ENCODE measurements at places on chromosomes 2 and 18. TPM values are rescaled to one million over a fixed set of nuclear protein-coding genes. Genes with fewer than 3 reads are reported as not detected.

DNA sequence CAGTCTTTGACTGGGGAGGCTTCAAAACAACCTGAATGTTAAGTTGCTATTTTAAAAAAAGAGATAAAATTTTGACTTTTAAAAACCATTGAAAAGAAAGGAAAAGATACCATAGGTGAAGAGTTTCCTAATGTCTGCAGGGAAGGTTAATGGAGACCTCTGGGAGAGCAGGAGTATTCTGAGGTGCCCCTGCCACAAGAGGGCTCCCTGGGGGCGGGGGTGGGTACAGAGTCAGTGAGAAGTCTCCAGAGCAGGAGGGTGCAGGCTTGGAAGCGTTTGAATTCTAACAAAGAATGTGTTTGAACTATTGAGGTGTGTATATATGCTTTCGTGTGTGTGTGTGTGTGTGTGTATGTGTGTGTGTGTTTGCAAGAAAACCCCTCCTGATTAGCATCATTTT lies 46.7 kb upstream of the ST6GAL2 start:
- H3K36me3 ChIP-seq = no peaks in the 10 kb centered on the region
- no peak overlapping the region for H3K4me3 ChIP-seq
- no peaks in the 10 kb centered on the region for H3K27me3 ChIP-seq

- DNase-seq = no peak
- H3K4me1 ChIP-seq = no peaks in the 10 kb centered on the region
- H3K27ac ChIP-seq = no peak overlapping the region
- H3K4me3 ChIP-seq = no peak overlapping the region
These were observed 22.5 kb upstream of the RAB27B start for GRCh38 chr18:54805571-54806334.

DNA sequence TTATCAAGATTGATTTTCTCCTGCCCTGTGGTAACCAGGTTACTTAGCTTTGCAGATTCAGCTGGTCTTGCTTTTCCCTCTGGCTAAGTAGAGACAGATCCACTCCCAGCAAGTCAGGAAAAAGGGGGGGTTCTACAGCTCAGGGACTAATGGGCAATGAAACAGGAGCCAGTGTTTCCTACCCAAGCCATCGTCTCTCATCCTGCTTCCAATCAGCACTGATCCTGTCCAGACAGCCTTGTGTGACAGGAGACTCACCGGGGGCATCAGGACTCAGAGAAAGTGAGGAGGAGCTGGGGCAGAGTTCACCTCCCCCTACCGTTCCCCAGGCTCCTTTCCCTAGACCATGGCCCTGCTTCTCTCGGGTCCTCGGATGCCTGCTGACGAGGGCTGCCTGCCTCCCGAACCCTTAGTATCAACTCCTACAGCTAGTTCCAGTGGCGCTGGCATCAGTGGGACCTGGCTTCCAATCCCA lies 307.6 kb downstream of the ALK start:
- DNase-seq = no peak
- H3K4me1 ChIP-seq = no peaks in the 10 kb centered on the region
- no peaks in the 10 kb centered on the region for H3K27me3 ChIP-seq
- H3K36me3 ChIP-seq = no peaks in the 10 kb centered on the region
- H3K27ac ChIP-seq = no peak overlapping the region
- no peak overlapping the region for H3K4me3 ChIP-seq

GRCh38 chr18:9136315-9137155 lies at the start of gene ANKRD12:
Gene ANKRD12, plus strand, starts transcription at chr18:9136781. Its CDS starts 45,652 bp downstream, at chr18:9182433.
- peak; percentile 93 for DNase-seq
- H3K36me3 ChIP-seq = peaks cover 29% of the 10 kb centered on the region
- H3K27me3 ChIP-seq = no peaks in the 10 kb centered on the region
- peak within 1 kb of the TSS; percentile 82 for H3K4me3 ChIP-seq

DNA sequence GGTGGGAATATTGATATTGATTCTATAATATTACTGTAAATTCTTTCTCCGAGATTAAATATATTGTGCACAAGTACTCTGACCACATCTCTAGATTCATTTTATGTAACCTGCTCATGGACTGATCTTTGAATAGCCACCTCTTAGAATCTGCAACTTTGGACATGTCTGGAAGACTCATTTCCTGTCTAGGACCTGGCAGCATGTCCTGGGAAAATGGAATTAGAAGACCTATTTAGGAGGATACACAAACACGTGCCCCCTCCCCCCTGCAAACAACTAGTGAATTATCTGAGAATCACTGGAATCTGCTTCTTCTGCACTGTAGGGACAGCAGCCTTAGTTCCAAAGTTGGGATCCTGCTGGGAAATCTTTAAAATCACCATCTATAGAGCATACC lies 94.1 kb downstream of the UBE2E3 start:
- H3K27me3 ChIP-seq = no peaks in the 10 kb centered on the region
- DNase-seq = no peak
- H3K4me1 ChIP-seq = no peaks in the 10 kb centered on the region
- H3K27ac ChIP-seq = no peak overlapping the region

DNA sequence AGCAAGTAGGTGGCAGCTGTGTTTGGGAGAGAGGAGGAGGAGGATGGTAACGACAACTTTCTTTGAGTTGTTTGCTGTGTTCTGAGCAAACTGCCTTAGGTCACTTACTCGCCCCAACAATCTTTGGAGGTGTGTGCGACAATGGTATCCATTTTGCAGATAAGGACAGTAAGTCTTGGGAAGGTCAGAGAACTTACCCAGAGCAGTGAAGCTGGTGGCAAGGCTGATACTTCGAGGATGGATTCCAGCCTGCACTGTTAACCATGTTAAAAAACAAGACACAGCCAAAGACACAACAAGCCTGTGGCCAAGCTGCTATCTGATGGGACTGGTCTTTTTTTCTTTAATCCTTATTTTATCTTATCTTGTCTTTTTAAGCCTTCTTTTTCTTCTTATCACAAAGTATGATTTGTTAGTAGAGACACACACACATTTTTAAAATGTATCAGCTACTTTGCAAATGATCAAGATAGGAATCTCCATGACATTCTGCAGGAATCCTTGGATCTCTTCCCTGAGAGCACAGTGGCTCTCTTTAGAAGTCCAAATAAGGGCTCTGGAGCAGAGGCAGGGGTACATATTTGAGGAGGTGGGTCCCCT lies 27.9 kb downstream of the CNDP1 start:
- no peaks in the 10 kb centered on the region for H3K4me1 ChIP-seq
- no peak overlapping the region for H3K4me3 ChIP-seq
- H3K27ac ChIP-seq = no peak overlapping the region
- H3K36me3 ChIP-seq = no peaks in the 10 kb centered on the region
- H3K27me3 ChIP-seq = no peaks in the 10 kb centered on the region

- H3K4me1 ChIP-seq = no peaks in the 10 kb centered on the region
- no peak overlapping the region for H3K27ac ChIP-seq
These were observed 273.3 kb downstream of the GBX2 start for GRCh38 chr2:235894839-235895238.

ALKAL2 gene
- 4.8 TPM for total RNA-seq

ANTXR1 gene
- total RNA-seq = 23.4 TPM

RAB27B gene
- 30.5 TPM for total RNA-seq

RNF125 gene
- 0.87 TPM for total RNA-seq

CNTNAP5 gene
- total RNA-seq = not detected

TRIM54 gene
- not detected for total RNA-seq

HJURP gene
- 5.1 TPM for total RNA-seq
